ENCODE measurements at places on chromosomes 1 and 21.

DNA sequence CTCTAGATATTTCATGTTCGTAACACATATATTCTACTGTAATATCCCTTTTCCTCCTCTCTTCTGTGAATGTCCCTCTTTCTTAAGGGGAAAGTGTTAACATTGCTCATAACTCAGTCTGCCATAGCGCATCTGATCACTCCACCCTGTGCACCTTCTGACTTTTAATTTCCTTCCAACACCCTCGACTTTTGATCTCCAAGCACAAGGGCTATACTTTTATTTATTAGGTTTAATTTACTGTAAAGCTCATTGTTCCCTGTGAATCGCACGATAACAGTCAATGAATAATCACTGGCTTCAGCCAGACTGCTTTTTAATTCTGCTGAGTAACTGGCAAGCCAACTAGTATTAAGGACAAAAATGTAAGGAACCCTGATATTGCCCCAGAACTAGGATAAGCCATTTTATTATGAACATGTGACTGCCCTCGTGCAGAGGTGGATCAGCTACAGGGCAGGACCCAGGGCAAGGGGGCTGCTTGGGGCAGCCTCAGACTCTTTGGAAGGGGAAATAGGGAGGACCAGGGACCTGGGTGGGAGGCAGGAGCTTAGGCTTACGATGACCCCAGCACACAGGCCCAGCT lies 2.6 kb upstream of the ETS2 start:
- DNase-seq = no peak

GRCh38 chr1:43664369-43664768 lies 14.4 kb downstream of the KDM4A start:
- DNase-seq = no peak

- peak; percentile 78 for DNase-seq
Observed at GRCh38 chr21:37532868-37533780, 166.6 kb downstream of the DYRK1A start.

- DNase-seq = no peak
Observed at GRCh38 chr1:171037626-171038025, 53.1 kb upstream of the FMO3 start.

DNA sequence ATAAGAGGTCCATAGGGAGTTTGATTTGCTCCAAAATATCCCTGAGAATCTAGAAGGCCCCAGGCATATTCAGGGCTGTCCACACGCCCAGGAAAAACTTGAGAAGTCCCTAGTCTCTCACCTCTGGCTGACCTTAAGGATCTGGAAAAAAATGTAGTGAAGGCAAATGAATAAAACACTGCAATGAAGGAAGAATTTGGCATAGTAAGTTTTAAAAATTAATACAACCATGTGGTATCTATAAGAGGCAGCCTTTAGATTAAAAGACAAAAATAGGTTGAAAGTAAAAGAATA lies 91.3 kb downstream of the COLGALT2 start:
- DNase-seq = no peak

DNA sequence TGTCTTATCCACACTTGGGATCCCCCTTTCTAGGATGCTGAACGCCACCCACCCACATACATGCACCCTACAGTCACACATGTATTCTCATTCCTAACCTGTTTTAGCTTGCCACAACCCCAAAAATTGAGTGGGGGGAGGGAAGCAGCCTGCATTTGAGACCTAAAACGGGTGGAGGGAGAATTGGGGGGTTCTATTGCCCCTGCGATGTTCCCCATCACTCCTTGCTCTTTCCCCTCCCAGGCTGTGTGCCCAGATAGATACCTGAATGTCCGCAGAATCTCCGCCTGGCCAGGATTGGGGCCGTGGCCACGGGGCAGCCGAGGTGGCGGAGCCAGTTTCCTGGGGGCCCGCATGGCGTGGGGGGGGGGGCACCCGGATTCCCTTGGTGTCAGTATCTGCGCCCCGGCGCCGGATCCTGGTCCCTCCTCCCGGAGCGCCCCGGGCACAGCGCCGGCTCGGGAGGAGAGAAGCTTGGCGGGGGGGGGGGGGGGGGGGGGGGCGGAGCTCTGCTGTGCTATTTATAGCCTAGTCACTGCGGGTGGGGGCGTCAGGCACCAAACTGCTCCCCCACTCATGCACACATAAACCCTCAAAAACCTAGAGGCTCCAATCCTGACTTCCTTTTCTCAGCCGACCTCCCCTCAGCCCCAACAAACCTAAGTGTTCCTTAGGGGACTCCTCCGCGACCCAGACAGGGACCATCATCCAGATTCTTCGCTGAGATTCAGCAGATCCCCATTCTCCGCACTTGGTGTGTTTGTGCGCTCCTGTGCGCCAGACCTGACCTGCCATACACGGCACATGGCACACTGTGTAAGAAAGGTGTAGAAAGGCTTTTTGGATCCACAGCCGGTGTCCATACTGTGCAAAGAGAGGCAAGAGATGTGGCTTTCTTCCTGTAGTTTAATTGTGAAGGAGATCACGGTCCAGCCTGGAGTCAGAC lies 1.9 kb downstream of the ANKRD34A start:
- no peak for DNase-seq

DNA sequence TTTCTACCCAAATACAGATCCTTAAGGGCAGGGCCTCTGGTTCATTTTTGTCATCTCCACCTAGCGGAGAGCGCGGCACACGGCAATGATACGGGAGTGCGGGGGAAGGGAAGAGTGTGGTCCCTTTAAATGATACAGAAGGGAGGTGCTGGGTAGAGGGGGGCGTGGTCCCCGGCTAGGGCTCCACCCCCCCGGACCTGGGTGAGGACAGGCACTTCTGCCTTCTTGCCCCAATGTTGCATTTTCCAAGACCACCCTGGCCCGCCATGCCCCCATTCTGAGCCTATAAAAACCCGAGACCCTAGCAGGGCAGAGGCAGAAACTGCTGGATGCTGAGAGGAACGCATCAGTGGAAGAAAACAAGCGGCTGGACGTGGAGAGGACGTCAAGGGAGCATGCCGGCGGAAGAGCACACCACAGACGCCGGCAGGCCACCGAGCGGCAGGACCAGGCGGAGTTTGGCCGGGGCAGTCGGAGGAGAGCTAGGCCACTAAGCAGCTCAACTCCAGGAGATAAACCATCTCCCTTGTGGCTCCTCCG lies 30.0 kb downstream of the LRRC3 start:
- no peak for DNase-seq

- DNase-seq = no peak
Observed at GRCh38 chr1:31891280-31891679, 46.9 kb downstream of the PTP4A2 start.

GRCh38 chr1:213329406-213330008 lies 278.5 kb downstream of the RPS6KC1 start:
- no peak for DNase-seq

Data from NB4 (cell line).